ENCODE measurements at places on chromosomes 12 and 14.
A peak's percentile ranks its signal among the peaks of the same experiment; 100 is the strongest.

DNA sequence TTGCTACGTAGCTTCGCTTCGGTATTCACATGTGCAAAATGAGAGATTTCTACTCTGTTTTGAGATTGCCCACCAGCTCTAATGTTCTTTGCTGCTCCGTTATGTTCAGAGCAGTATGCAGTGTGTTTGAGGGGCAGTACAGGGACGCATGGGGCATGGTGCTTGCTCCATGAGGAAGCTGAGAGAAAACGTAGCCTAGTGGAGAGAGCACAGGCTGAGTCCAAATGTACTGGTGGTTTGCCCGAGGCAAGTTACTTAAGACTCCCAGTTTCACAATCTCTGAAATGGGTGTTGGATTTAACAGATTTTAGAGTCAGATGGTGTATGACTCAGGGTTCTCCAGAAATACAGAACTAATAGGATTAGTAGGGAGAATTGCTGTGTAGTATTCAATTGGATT lies 310.5 kb downstream of the ETNK1 start:
- DNase-seq, result no peak

DNA sequence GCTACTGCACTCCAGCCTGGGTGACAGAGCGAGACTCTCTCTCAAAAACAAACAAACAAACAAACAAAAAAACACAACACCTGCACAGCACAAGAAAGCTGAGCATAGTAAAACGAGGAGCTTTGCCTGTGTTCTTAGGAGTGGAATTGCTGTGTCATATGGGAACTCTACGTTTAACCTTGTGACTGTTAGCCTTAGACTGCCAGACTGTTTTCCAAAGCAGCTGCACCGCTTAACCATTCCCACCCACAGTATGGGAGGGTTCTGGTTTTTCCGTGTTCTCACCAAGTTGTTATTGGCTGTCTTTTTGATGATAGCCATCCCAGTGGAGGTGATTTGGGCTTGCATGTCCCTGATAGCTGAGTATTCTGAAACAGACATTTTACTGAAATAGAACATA lies 9.2 kb downstream of the WNT5B start:
- no peak for DNase-seq

DNA sequence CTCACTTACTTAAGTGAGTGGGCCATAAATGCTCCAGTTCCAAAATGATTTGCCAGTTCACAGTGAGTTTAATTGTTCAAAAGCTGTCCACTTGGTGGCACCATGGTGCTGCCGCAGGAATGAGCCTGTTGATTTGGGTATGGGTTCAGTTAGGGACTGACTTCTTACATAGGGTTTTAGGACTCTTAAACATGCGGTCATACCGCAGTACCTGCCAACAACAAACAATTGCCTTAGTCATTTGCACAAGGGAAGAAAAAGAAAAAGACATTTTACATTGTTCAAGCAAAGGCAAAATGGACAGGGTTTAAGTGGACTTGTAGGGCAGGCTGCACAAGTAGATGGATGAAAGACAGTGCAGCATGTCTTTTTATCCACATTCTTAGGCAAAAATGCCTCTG lies 80.0 kb upstream of the DBX2 start:
- DNase-seq, result peak; percentile 59

DNA sequence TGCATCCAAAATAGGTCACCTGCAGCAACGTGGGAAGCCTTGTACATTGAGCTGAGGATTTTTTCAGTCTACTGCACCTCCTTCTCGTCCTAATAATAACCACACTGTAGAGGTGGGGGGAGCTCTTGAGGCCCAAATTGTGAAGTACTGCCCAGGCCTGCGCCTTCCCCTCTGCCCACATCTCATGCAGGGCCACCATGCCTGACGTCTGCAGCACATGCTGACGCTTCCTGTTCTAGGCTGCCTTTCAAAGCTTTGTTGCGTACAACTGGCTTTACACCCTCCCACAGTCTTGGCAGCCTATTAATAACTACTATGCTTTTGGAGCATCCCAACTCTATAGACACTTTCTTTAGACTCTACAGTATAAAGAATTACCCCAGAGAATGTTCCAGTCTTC lies 26.5 kb upstream of the TTC7B start:
- DNase-seq, result no peak

GRCh38 chr14:92021523-92021922 lies 18.3 kb downstream of the TRIP11 start:
- DNase-seq, result no peak

DNA sequence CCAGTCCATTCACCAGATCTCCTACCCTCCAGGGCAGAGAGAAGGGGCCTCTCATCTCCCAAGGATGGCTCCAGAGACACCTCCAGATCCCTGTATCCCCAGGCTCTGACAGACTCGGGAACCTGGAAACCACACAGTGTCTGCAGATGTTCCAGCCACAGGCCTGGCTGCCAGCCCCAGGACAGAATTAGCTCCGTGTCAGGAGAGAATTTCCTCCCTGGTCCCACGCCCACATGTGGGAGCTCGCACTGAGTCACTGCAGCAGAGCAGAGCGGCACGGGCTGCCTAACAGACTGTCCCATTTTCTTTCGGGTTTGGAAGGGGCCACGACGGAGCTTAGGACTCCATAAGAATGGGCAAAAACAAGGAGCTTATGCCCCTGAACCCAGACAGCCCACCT lies 33.6 kb downstream of the CMKLR1 start:
- DNase-seq, result peak; percentile 84

GRCh38 chr14:26996246-26996645 lies 398.4 kb upstream of the NOVA1 start:
- no peak for DNase-seq

DNA sequence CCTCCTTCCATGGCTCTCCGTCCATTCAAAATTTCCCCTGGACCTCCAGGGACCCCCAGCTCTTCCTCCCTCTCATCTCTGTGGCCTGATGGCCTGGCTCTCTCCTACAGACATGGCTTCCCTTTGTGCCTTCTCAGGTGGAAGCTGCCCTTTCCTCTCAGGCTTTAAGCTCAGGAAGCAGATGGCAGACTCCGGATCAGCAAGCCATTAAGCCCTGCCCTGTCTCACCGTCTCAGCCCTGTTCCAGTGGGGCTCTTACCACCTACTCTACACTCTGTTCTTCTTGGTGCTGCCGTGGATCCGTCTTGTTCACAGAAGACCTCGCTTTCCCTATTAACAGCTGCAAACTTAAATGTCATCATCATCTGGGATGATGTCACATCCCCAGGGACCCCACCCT lies 33.1 kb downstream of the NPC2 start:
- no peak for DNase-seq

DNA sequence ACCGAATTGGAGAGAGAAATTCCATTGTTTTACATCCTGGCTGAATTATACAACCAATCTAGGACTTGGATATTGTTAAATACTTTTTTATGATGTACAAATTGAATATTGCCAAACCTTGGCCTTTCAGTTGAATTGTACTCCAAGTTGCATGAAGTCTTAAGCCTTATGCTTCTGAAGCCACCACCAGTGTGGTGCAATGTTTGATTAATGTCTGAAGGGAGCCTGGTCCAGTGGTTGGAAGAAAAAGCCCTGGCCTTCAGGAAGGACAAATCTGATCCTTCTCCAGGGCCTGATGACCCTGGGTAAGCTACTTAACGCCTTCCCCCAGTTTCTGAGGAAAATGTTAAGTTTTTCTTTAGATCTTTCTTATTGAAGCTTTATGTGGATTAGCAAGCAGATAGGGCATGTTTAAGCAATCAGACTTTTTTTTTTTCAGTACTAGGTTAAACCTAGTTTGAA lies 72.0 kb downstream of the PAPOLA start:
- DNase-seq, result no peak

DNA sequence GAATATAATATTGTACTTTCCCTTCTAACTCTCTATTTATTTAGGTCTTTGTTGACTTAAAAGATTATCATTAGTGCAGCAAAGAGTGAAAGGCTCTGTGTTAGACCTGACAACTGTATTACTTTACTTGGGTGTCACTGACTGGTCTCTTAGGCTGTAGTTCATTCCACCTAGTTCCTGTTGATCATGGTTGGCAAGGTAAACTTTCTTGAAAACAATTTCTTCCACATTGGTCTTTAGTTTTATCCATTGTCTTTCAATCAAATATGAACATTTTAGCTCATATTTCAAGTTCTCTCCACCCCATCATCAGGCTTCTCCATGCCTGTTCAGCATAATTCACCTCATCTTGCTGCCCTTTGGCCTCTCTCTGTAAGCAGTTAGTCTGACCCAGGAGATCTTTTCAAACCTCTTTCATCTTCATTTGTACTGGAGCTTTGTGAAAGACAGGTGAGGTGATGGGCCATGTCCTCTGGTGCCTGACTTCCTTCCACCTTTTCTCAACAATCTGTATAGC lies 32.1 kb upstream of the PPM1H start:
- no peak for DNase-seq

DNA sequence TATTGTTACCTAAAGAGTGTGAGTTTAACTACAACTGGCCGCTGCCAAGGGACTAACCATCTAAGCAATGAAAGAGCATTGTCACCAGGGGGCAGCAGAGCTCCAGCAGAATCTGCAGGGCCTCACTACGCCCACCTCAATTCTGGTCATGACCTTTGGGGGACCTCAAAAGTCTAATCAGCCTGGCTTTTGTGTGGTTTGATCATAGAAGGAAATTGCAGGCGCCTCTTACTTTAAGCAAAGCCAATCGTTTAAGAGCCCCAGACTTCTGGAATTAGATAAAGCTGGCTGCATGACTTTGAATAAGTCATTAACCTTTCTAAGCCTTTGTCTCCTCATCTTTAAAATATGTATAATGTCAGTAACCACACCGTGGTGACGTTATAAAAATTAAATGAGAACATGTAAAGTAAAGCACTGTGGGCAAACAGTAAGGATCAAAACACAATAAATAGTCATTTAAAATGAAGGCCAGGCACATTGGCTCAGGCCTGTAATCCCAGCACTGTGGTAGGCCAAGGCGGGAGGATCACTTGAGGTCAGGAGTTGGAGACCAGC lies 58.6 kb downstream of the TBX3 start:
- peak; percentile 64 for DNase-seq

DNA sequence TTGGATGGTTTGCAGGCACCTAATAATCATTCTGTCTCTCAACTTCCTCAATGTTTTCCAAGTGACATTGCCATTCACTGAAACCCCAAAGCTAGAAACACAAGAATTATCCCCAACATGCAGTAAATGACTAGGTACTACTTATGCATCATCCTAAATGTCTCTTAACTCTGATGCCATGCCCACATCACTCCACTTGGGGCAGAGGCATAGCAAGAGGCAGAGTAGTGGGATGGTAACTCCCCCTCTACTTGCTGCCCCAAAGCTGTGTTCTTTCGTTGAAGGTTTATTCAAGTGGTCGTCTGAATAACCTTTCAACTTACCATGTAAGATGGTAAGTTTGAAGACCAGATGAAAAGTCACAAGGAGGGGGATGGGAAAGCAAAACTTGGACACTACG lies 77.9 kb upstream of the SOX5 start:
- no peak for DNase-seq

DNA sequence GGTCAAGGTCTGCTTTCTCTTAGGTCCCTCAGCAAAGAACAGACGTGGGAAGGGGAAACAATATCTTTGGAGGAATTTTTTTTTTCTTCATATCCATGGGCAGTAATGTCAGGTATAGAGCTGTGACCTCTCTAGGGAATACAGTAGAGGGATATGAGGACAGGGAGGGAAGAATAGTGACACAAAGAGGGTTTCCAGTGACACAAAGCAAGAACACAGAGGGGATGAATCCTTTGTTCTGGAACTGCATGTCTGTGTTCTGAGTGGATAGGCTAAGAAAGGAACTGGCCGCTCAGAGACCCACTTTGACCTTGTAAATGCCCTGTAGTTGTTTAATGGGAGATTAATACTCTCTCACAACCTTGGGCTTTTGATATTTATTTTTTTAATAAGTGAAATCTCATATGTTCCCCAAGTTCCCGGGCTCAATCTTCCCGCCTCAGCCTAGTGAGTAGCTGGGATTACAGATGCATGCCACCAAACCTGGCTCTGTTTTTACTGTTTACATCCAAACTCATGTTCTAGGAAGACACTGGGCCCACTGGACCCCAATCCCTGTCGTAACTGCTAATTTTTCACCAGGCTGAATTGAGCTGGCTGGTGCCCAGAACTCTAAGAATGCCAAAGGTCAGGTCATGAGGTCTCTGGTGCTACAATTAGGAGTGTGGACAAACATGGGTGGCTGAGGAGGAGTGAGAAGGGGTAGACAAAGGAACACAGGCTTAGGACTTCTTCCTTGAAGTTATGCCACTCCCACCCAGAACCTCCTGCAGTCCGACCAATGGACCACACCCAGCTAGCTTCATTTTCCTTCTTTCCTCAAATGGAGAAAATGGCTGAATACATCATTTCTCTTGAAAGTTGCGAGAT lies 9.1 kb upstream of the PLEKHH1 start:
- no peak for DNase-seq

GRCh38 chr14:104637546-104638003 lies 33.0 kb upstream of the TMEM179 start:
- no peak for DNase-seq

- DNase-seq, result peak; percentile 85
Measured at GRCh38 chr12:131737150-131737827, 26.4 kb downstream of the SFSWAP start.

GRCh38 chr12:26143291-26143690 lies 18.5 kb upstream of the BHLHE41 start:
- no peak for DNase-seq

GRCh38 chr14:105774001-105774400 lies 247.6 kb downstream of the TMEM121 start:
- DNase-seq, result no peak

- no peak for DNase-seq
Measured at GRCh38 chr12:45986641-45987339, 3.6 kb downstream of the SCAF11 start.

DNA sequence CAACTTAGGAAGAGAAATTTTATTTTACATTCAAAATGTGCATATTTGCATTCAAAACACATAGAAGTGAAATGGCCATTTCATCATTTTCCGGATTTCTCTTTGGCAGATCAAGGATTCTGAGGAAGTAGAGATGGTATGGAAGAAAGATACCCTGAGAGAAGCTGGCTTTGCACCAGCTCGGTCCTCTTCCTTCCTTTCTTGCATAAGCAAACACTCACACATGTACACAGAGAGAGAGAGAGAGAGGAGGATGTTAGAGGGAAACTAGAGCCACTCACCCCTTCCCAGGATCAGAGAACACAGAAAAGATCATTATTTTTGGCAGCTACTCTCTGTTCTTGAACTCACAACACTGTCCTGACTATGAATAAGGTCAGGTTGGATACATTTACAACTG lies 15.6 kb upstream of the PLEKHD1 start:
- no peak for DNase-seq

GRCh38 chr12:132908145-132909029 lies 21.0 kb upstream of the CHFR start:
- DNase-seq, result peak; percentile 97

DNA sequence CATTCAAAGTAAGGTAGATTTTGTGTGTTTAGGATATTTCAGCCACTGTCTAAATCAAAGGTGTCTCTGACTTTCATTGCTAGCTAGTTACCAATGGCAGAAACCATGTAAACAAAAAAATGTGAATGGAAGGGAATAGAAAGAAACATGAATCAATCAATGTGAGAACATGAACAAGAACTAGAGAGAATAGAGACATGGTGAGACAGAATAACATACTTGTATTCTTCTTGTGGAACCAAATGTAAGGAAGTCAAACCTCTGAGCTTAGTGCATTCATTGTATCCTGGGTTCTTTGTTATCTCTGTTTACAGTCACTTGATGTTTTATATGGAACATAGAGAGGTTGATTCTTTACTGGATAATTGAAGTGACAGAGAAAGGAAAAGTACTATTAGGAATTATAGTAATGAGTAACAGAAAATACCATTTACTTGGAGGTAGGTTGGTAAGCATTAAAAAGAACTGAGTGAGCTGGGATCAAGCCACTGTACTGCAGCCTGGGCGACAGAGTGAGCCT lies 2.6 kb upstream of the WNK1 start:
- no peak for DNase-seq
